Activated CD8-positive, alpha-beta memory T cell treated with anti-CD3 and anti-CD28 coated beads, Interleukin-2, amount 10 ng/mL, durations not matched to agents 7 days and 5 days (primary cell): ENCODE measurements at places on chromosomes 13 and 19.

GRCh38 chr13:47206111-47206510, 309.3 kb upstream of the HTR2A start:
- DNase-seq, result no peak

GRCh38 chr19:5232798-5233505, 107.7 kb downstream of the PTPRS start:
- DNase-seq, result no peak

DNA sequence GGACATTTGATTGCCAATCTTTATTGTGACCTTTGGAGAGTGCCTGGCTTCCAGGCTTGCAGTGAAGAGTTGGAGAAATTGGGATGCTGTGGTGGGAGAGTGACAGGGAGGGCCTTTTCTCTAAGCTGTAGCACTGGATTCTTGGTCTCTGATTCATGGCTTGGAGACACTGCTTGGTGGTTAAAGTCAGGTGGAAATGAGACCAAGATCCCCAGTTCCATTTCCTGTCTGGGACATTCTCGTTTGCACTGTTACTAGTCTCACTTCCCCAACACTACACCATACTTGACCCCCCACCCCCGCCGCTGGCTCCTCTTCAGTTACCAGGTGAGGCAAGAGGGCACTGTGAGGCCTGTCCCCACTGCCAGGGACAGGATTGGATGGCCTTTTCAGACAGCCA, 2.9 kb downstream of the SUPT5H start:
- DNase-seq, result no peak

- DNase-seq, result no peak
Measured at GRCh38 chr13:28273919-28274318, 135.6 kb downstream of the PAN3 start.

DNA sequence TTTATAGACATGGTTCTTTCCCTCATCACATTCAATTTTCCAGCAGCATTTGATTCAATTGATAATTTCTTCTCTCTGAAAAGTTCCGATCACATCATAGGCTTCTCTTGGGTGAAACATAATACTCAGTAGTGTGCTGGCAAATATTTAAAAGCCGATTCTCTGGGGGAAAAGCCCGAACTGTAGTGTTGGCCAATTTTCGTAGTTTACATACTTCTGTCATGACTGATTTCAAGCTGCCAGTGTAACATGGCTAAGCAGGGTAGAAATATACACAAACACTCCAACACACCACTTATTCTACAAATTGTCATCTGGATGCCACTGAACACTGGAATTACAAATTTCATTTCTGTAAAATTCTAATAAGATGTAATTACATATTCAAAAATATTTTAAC, 56.1 kb upstream of the FREM2 start:
- DNase-seq, result no peak

DNA sequence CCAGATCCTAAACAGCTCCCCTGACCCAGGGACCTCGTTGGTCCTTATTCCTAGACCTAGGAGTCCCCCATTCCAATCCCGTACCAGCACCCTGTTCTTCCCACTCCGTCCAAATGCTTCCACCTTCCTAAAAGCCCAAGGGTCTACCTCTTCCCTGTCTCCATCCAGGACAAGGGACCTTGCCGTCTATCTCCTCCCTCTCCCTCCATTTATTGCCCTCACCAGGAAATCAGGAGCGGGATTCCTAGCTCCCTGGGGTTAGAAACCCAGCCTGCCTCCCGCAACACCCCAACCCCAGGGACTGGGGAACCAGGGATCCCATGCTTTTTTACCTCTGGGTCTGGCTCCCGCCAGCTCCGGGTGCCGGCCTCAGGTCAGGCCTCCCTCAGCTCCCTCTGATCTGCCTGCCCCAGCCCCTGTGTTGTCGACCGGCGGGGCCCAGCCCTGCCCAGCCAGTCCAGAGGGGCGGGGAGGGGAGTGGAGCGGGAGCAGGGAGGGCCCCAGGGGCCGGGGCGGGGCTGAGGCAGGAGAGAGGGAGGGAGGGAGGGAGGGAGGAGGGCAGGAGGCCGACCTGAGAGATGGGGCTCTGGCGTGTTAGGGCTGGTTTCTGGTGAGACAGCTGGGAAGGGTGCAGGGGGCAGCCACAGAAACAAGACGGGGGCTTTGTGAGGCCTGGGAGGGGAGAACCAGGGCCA, at the start of gene B3GNT8:
B3GNT8 (minus strand) TSS at position 423 of the 695 bp plus-strand sequence. CDS start 596 bp downstream, outside the sequence.
- DNase-seq, result peak; percentile 72

DNA sequence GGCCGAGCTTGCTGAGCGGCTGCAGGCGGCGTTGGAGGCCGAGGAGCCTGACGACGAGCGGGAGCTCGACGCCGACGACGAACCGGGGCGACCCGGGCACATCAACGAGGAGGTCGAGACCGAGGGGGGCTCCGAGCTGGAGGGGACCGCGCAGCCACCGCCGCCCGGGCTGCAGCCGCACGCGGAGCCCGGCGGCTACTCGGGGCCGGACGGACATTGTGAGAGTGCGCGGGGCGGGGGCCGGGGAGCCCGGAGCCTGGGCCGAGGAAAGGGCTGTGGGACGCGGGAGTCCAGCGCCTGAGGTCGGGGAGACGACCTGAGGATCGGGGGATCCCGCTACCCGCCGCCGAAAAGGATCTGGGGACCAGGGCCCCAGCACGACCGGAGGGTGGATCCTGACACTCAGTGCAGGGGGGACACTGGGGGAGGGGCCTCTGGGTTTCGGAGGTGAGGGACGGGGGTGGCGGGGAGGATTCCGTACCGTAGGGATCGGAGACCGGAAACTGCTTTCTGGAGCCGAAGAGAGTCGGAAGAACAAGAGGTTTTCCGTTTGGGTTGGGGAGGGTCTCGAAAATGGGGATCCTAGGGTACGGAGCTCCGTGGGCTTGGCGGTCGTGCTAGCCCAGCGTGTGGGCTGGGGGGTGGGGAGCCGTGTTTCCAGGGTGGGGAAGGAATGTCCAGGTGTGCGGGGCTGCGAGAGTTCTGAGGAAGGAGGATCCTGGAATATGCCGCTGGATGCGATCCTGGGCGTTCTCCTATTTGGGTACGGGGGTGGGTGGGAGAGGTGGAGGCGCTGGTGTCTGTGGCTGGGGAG, 616 bp downstream of the HNRNPUL1 start:
- DNase-seq, result peak; percentile 74

DNA sequence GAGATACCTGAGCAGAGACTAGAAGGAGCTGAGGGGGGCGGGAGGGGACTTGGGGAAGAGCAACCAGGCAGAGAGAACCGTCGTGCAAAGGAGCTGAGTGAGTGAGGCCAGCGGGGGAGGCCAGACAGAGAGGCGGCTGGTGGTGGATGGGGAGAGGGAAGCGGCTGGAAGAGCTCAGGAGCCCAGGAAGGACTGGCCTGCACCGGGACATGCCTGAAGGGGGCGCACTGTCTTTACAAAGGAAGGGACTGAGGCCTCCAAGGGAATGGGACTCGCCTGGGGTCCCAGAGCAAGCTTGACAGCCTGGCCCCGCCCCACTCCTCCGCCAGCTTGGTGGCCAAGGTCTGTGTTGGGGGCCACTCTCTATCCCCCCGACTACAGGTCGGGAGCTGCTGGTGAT, 14.9 kb downstream of the ONECUT3 start:
- DNase-seq, result no peak

GRCh38 chr13:50914848-50915247, 5.3 kb downstream of the RNASEH2B start:
- DNase-seq, result no peak
